ENCODE measurements at places on chromosomes 7 and 10. TPM values are rescaled to one million over a fixed set of nuclear protein-coding genes. Genes with fewer than 3 reads are reported as not detected.

CPA4 gene
- 0.67 TPM for polyA plus RNA-seq

SPDYE1 gene
- not detected for polyA plus RNA-seq

PIK3CG gene
- 0.16 TPM for polyA plus RNA-seq

SUFU gene
- polyA plus RNA-seq: 5.3 TPM

SPAG6 gene
- 0.06 TPM for polyA plus RNA-seq

SLC12A9 gene
- 13.8 TPM for polyA plus RNA-seq

TCAF2 gene
- polyA plus RNA-seq: 1.2 TPM

ZNF655 gene
- 25.1 TPM for polyA plus RNA-seq

AGMO gene
- polyA plus RNA-seq: 1.7 TPM

RBP3 gene
- not detected for polyA plus RNA-seq

DNAH11 gene
- 0.10 TPM for polyA plus RNA-seq

LEP gene
- 141 TPM for polyA plus RNA-seq

MBLAC1 gene
- 2.5 TPM for polyA plus RNA-seq

CCDC201 gene
- polyA plus RNA-seq: not detected

GIMAP4 gene
- polyA plus RNA-seq: 9.4 TPM

All from adipose tissue (tissue), 3 donors.